ENCODE measurements at places on chromosomes 11 and 22.

- no peak for DNase-seq
Observed at GRCh38 chr11:44310463-44311272, 729 bp upstream of the ALX4 start.

GRCh38 chr11:62104816-62105653 lies 18.8 kb upstream of the INCENP start:
- no peak for DNase-seq

GRCh38 chr11:2940921-2941821 lies 12.0 kb upstream of the PHLDA2 start:
- no peak for DNase-seq

DNA sequence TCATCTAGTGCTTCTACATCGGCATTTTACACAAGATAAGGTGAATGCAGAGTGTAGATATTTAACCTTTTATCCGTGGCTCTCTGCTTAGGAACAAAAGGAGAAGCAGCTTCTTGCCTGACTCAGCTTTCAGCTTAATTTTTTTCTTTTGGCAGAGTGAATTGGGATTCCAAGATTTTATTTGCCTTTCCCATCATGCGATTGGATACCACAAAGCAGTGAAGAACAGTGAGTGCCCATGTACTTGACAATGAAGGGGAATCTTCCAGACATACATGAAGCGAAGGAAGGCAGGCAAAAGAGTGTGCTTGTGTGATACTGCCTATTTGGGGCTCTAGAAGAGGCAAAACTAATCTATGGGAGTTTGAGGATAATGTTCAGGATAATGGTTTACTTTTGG lies 17.0 kb upstream of the CHKA start:
- no peak for DNase-seq

GRCh38 chr11:80831374-80831773 lies 1390.5 kb upstream of the TENM4 start:
- DNase-seq = no peak

GRCh38 chr22:27867085-27867952 lies 51.7 kb downstream of the PITPNB start:
- no peak for DNase-seq

- DNase-seq = no peak
Observed at GRCh38 chr22:22164541-22165272, 79.9 kb upstream of the VPREB1 start.

- DNase-seq = no peak
Observed at GRCh38 chr11:12669930-12670329, 4.3 kb upstream of the TEAD1 start.

Data from activated CD4-positive, alpha-beta T cell treated with anti-CD3 and anti-CD28 coated beads, Interleukin-2, amount 50 U/mL, for 48 hours (primary cell).